ENCODE measurements at places on chromosomes 4 and X.

DNA sequence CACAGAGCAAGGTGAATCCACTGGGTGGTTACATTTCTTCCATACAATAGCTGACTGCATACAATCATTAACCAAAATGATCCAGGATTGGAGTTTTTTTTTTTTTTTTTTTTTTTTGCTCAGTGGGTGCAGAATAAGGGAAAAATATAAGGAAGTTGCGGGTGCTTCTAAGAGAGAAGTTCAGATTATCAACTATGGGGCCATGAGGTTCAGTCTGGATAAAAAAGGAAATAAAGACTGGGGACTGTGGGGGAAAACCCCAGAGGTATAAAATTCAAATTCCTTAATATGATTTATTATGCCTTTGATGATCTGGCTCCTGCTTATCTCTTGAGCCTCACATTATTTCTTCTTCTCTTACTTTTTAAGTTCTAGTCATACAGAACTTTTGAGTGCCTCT is 5.9 kb upstream of the EIF1AX start:
- DNase-seq, result no peak

- no peak for DNase-seq
Measured at GRCh38 chr4:10741961-10742699, 57.6 kb upstream of the CLNK start.

- DNase-seq, result no peak
Measured at GRCh38 chr4:155837203-155837796, 28.8 kb downstream of the ASIC5 start.

- DNase-seq, result no peak
Measured at GRCh38 chr4:1834047-1834775, 21.7 kb downstream of the LETM1 start.

DNA sequence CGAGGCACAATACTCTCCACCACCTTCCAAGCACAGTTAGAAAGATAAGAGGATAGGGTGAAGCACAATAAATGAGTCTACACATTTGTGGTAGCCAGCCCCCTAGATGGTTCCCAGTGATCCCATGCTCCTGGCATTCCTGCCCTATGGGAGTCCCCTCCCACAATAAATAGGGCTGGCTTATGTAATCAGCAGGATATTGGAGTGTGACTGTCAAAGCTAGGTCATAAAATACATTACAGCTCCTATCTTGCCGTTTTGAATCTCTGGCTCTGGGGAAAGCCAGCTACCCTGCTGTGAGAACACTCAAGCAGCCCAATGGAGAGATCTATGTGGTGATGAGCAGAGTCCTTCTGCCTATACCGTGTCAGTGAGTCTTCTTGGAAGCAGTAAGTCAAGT is 198.7 kb upstream of the NOCT start:
- DNase-seq, result no peak

GRCh38 chr4:189832528-189832927 is 108.1 kb upstream of the FRG1 start:
- no peak for DNase-seq

GRCh38 chrX:5876984-5877596 is 351.6 kb downstream of the NLGN4X start:
- peak; percentile 40 for DNase-seq

DNA sequence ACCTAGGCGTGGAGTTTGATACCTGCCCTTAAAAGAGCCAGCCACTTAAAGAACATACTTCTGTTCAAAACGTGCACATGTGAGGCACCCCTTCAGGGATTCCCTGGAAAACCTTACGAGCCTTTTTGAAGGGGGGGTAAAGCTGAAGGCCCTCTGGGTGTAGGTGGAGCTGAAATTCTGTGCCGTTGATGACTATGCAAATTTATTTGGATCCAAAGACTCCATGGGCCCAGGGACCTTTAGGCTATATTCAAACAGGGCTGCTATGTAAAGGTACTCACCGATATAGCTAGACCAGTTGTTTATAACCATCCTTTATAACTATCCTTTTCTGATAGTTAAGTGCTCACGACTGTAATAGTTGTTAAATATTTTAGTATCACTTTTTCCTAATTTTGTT is 40.3 kb upstream of the NFXL1 start:
- no peak for DNase-seq

- DNase-seq, result no peak
Measured at GRCh38 chrX:28854637-28855036, 267.4 kb downstream of the IL1RAPL1 start.
